RPMI7951 (cell line): ENCODE measurements at places on chromosomes 1 and 21. TPM values are rescaled to one million over a fixed set of nuclear protein-coding genes. Genes with fewer than 3 reads are reported as not detected.

Gene GJA5
- 0.12 TPM in 1 of 2 replicates, not detected in the other for total RNA-seq

- peak; percentile 72 for DNase-seq
These were observed 53.0 kb downstream of the PBX1 start for GRCh38 chr1:164611754-164612642.

DNA sequence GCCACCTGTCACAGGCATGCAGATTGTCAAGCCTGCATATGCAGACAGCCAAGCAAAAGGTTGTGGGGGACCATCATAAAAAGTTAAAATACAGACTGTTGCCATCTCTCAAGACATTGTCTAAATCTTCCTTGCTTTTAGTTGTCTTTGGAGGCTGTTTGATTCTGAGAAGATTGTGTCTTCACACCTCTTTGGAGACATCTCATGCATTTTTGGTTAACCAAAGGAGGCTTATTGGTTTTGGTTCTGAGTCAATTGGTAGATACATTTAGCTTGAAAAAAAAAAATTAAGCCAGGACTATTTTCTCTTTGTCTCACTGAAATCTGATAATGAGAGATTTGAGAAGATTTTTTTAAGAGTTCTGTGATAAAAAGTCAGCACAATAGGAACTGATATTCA is 217.6 kb downstream of the LYPLAL1 start:
- DNase-seq = no peak

- no peak for DNase-seq
These were observed 126.5 kb downstream of the ADSS2 start for GRCh38 chr1:244325056-244325758.

Gene TEX35
- not detected in 2 replicates for total RNA-seq

Gene SPATA17
- total RNA-seq = under 0.01 and 1.6 TPM in 2 replicates

GRCh38 chr1:39344394-39345154 is 140.1 kb downstream of the MACF1 start:
- no peak for DNase-seq

DNA sequence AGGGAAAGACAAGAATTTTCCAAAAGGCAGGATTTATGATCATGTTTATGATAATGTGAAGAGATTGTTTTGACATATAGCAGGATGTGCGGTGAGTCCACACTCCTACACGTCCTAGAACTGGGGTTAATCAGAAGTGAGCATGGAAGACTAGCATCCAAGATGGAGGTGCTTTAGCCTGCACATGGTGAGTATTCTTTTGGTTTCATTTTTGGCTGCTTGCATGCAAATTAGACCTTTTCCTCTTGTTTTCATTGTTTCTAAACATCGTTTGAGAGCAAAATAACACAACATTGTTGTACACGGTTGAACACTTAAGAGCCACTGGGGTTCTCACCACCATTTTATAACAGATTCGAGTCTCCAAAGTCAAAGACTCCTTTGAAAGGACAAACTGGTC is 14.9 kb upstream of the GUK1 start:
- no peak for DNase-seq

DNA sequence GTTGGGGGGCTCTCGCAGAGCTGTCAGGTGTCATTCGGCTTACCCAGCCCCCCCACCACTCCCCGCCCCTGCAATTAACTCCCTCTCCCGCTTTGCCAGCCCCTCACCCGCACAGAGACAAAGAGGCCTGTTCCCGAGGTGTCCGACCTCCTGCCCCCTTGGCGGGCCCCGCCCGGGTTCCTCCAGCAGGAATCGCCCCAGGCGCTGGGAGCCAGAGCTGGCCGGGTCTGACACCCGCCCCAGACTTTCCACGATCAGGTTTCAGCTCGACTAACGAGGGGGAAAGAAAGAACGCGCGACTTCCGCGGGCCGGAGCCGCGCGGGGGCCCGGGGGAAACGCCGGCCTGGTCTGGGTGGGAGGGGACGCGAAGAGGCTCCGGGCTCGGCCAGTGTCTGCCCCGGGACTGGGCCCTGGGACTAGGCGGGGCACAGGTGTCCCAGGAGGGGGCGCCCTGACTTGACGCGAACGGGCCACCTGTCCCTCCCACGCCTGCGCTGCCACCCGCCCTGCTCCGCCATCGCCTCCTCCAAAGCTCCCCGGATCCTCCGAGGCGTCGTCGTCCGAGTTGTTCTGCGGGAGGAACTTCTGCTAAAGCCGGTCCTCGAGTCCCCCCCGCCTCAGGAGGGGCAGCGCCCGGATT is 36.4 kb upstream of the HHAT start:
- DNase-seq = peak; percentile 93

DNA sequence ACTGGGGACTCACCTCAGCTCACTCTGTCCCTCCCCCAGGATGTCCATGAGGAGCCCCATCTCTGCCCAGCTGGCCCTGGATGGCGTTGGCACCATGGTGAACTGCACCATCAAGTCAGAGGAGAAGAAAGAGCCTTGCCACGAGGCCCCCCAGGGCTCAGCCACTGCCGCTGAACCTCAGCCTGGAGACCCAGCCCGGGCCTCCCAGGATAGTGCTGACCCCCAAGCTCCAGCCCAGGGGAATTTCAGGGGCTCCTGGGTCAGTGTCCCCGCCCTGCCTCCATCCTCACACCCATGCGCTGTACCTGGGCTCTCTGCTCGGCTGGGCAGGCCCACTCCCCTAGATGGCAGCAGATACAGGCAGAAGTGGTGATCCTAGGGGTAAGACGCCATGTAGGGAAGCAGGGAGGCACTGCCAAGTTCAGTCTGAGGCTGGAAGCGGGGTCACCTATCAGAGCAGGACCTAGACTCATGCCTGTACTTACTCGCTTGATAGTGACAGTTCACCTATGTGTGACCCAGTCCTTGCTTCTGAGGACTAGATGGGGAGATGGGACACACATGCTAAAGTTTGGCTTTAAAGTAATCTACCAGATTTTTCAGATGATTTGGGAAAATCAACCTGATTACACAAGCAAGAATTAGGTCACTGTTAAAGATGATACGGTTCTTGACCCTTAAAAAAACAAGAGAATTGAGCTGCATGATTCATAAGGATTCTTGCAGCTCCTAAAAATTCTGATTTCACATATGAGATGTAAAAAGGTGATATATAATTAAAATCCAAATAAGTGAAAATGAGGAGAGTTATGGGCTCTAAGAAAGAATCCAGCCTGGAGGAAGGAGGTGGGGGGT is 38.7 kb downstream of the ETNK2 start:
- DNase-seq = no peak

DNA sequence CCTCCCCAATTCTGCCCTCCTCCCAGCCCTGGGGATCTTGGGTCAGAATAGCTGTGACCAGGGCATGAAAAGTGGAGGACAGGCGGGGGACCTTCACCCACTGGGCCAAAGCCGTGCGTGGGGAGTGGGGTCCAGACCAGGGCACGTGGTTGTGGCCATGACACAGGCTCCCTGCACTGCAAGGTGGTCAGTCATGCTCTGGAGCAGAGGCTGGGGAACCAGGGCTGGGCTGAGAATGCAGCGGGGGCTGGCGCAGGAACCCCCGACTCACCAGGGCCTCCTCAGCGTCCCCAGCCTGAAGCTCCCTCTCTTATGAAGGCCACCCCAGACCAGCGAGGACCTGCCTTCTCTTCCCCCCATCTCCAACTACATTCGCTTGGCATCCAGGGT is 2.7 kb downstream of the DVL1 start:
- no peak for DNase-seq

DNA sequence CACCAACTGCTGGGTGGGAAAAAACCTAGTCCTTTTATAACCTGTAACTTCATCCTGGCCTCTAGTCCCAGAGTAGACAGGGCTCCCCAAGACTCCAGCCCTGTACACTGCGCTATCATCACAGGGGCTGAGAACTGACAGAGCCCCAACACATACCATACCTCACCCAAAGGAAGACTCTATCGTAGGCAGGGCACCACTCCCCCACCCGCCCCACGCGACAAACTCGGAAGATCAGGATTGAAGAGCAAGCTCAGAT is 15.8 kb downstream of the INPP5B start:
- DNase-seq = no peak

Gene FAM43B
- 0.10 TPM in 1 of 2 replicates, not detected in the other for total RNA-seq

GRCh38 chr1:56972976-56973375 is 7.2 kb upstream of the C8B start:
- no peak for DNase-seq

GRCh38 chr1:63731117-63732043 is 42.4 kb upstream of the ROR1 start:
- peak; percentile 99 for DNase-seq

GRCh38 chr1:113252166-113252565 is 138.1 kb upstream of the MAGI3 start:
- DNase-seq = no peak

GRCh38 chr1:185108321-185108720 is 48.4 kb downstream of the TRMT1L start:
- no peak for DNase-seq

Gene SHE
- total RNA-seq = not detected in 2 replicates

DNA sequence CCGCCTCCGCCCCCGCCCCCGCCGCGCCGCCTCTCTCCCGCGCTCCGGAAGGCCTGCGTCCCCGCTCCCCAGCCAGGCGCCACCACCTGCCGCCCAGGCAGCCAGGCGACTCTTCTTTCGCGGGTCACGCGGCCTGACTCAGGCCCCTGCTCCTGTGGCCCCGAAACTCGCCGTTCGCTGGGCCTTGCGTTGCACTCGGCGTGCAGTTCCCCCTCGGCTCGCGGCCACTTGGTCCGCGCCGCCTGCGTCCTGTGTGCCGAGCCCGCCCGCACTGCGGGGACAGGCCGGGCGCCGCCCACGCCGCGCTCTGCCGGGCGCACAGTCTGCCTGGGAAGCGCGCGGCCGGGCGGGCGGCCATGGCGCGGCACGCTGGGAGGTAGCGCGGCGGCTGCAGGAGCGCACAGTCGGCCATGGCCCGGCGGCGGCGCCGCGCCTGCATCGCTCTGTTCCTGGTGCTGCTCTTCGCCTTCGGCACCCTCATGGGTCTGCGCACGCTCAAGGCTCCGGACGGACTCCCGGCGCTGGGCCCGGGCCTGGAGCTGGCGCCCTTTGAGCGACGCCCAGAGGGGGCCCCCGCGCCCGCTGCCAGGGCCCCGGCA is at the start of gene MANEAL:
TSS of gene MANEAL (plus strand) at position 75 of the 599 bp plus-strand sequence. CDS start at position 411, 336 bp downstream.
- DNase-seq = peak; percentile 66

DNA sequence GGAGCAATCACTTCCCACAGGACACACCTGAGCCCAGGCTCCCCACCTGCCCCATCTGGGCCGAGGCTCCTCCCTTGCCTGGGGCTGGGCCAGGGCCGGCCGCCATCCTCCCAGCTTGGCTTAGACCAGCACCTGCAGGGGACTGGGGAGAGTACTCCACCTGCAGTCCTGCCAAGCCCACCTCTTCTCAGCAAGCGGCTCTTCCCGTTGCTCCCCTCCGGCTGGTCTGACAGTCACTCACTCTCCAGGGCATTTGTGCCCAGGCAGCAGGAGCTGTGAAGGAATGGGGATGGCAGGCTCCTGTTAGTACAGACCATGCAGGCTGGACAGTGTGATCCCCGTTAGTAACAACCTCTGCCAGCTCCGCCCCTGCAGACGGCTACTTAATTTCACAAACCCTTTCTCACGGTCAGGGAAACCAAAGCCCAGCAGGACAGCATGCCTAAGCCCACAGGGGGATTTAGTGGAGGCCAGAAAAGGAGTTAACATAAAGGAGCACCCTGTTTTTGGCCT is at the start of gene FYB2:
TSS of gene FYB2 (minus strand) at position 18 of the 513 bp plus-strand sequence. CDS start 114 bp downstream, outside the sequence.
- DNase-seq = no peak

Gene SLC2A5
- total RNA-seq = 4.3 and 6.9 TPM in 2 replicates

DNA sequence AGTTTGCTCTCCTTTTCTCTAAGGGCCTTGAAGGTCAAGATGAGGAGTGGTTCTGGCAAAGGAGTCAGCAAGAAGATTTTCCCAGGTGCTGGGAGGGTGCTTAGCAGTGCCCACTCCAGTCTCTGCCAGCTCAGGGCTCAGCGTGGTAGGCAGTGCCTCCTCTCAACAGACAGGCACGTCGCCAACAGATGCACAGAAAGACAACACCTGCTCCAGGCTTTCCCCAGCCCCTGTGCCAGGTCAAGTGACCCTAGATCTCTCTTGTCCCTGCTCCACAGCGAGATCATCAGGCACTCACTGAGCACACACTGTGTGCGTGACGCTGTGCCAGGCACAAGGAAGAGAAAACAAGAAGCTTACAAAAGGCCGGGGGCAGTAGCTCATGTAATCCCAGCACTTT is 86.0 kb downstream of the CASZ1 start:
- DNase-seq = no peak

Gene C1orf226
- total RNA-seq = 0.12 TPM in 1 of 2 replicates, not detected in the other

DNA sequence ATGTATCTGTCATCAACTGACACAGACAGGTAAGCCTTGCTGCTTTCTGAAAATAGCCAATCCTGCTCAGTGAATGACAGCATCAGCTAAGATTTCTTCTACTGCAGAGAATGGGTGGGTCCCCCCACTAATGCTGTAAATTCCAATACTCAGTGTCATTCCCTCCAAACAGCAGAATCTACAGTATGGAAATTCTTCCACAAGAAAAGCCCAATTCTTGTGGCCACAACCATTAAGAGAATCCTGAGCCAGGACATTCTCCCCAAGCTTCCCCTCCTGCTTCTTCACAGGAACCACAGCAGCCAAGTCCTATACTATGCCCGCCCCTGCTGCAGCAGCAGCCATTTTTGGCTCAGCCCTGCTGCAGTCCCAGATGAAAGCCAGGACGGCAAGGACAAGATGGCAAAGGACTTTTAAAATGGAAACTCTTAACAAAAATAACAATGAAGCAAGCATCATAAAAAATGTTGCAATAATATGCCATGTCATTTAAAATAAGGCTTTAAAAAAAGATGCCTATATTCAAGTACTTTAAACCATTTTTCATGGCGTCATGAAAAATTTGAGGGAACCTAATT is 26.8 kb downstream of the EIF4G3 start:
- DNase-seq = peak; percentile 90

- no peak for DNase-seq
These were observed 6.4 kb downstream of the CNR2 start for GRCh38 chr1:23906731-23907130.

DNA sequence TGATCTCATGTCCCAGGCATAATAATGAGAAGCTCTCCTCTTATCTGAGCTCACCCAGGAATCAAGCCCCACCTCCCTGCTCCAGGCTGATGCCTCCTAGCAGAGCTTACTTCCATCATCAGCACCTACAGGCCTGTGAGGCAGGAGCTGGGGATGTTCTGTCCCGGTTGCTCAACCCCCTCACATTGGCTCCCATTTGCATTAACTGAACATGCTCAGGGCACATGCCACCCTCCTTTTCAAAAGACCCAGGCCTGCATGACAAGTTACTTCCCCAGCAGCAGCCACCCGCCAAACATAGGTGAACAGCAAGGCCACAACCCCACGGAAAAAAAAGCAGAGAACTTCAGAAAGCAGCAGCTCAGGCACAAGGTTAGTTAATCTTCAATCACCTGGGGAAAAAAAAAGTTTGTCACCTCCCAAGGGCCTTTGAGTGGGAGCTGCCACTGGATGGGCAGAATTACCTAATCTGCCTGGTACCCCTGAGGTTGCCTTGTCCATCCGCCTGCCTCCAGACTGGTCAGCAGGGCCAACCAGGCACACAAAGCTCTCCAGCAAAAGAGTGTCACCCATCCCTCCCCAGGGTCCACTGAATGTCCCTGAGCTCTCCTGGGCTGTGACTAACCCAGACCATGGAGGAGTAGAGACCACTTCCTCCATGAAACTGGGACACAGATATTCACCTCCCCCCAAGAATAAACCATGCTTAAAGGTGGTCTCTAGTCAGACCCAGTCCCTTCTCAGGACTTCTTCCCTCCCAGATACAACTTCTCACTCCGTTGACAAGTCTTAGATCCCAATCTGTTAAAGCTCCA is 4.4 kb downstream of the KCNN3 start:
- no peak for DNase-seq

- DNase-seq = no peak
These were observed 1051.7 kb downstream of the TTLL7 start for GRCh38 chr1:82947278-82947677.

Gene SPATA46
- total RNA-seq = not detected in 2 replicates

GRCh38 chr1:8201331-8201861 is 116.5 kb upstream of the SLC45A1 start:
- no peak for DNase-seq

Gene TPTE
- total RNA-seq = 2.4 and 3.1 TPM in 2 replicates
